Activated naive CD8-positive, alpha-beta T cell treated with anti-CD3 and anti-CD28 coated beads, Interleukin-2, amount 50 U/mL, for 24 hours (primary cell): ENCODE measurements at places on chromosomes 5 and 9.
A peak's percentile ranks its signal among the peaks of the same experiment; 100 is the strongest.

DNA sequence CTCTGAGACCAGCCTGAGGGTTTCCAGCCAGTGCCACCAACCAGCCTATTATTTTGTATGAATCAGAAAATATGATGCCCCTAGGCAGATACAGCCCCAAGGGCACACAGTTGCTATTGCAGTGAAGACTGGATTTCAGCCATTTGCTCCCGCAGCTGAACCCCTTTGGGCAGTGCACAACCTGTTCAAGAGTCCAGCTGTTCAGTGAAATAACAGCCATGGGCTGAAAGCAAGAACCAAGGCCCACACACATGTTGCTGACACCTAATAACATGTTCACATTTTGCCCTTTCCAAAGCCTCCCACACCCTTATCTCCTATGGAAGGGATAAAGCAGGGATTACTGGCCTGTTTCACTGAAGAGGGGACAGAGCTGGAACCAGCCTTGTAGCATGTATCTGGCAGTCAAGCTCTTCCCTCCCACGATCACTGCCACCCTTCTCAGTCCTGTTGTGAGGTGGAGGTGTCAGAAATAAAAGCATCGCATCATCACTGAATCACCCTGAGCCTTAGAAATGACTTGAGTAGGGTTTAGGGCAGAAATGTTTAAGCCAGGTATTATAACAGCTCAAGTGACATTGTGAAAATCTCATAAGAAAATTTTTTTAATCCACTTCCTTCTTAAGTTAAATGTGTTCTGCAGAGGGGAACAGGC, 137.1 kb upstream of the FSTL4 start:
- DNase-seq = no peak

GRCh38 chr9:880725-881124, 39.2 kb downstream of the DMRT1 start:
- peak; percentile 14 for DNase-seq

DNA sequence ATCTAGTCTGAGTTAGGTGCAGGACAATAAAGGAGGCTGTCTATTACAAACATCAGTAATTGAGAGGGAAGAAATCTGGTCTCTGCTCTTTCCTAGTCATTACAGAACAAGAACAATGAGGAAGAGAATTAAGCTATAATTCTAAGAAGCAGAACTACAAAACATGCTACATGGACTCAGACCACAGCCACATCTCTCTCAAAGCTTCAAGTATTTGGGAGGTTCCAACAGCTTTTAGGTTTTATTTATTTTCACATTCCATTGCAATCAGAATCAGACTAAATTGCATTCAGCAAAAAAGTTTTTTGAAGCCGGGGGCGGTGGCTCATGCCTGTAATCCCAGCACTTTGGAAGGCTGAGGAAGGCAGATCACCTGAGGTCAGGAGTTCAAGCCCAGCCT, 1.1 kb upstream of the GRPEL2 start:
- DNase-seq = no peak

- no peak for DNase-seq
These were observed 139.2 kb upstream of the LHFPL2 start for GRCh38 chr5:78787783-78788182.

DNA sequence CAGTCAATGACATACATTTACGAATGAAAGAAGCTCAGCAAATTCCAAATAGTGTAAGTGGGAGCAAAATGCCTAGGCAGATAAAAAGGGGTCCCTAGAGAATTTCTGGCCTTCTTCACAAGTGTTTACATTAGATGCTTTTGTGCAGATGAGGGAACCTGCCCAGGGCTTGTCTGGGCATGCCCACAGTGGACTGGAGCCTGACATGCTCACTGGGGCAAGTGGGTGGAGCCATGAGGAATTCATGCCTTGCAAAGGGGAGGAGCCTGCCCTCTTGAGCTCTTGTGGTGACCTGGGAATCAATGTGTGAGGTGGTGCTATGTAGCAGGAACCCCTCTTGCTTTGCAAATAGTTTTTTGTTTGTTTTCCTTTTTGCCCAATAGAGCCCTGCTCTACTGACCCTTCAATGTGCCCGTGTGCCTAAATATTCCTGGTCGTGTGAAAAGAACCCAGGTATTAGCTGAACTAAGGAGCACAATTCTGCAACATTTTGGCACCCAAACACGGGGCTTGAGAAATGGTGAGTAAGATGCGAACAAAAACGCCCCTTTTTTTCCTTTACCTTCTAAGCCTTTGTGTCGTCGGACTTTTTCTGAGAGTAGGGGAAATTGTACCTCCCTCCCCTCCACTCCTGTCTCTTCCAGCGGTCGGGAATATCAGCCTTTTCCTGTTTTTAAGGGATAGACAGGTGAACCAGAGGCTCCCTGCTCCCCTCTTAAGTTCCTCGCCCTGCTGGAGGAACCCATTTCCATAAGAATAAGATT, 433.8 kb upstream of the CDH9 start:
- no peak for DNase-seq

DNA sequence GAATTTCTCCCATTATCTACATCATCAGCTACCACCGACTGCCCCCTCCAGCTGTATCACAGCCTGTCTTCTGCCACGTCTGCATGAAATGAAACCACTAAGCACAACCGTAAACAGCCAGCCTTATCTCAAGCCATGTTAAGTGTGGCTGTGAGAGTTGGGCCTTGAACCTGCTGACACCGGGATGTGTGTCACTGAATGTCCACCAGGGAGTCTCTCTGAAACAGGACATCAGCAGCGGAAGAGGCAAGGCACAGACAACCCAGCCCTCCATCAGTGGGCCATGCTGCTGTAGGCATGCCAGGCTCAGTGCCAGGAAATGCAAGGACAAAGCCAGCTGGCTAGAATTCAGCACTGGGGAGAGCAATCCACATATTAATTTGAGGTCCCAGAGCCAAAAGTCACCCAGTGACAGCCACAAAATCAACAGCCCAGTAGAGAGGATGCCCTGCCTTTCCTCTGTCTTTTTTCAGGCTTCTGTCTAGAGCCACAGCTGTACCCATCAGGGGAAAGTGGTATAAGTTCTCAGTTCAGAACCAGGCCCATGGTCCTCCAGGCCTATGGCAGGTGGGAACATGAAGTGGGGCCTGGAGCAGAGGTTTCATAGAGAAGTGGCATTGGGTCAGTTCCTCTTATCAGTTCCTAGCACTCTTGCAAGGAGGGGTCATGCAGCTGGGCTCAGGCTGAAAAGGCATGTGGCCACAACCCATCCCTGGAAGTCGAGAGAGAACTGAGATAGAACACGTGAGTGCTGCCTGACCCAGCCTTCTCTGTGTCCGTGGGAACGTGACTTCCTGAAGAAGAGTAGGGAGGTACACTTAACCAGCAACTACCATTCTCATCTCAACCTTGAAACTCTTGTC, 199.4 kb downstream of the ESM1 start:
- DNase-seq = no peak

- DNase-seq = no peak
These were observed 7.9 kb downstream of the OR13J1 start for GRCh38 chr9:35862328-35862727.

DNA sequence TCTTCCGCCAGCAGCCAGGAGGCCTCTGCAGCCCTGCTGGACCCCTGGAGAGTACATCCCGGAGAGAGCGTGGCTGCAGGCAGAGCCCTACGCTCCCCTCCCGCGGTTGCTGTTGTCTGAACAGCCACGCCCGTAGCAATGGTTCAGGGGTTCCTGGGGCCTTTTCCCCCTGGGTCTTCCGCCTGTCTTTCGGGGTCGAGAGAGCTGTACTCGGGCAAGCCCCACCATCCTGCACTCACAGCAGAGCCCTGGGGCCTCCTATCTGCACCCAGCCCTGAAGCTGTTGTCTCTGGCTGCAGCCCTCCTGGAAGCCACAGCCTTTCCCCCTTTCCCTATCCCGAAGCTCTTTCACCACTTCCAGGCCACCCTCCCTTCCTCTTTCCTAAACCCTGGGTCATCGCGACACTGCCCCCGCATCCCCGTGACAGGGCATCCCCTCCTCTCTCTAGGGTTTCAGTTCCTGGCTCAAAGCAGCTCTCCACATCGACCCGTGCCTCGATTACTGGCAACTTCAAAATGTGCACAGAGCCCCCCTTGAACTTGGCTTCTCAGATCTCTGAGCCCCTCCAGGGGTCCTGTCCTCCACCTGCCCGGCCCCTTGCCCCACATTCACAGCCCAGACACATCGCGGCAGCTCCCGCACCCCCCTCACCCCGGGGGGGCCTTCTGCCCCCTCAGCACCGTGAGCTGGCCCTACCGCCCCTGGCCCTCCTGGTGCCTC, 43.9 kb upstream of the CEP72 start:
- no peak for DNase-seq

DNA sequence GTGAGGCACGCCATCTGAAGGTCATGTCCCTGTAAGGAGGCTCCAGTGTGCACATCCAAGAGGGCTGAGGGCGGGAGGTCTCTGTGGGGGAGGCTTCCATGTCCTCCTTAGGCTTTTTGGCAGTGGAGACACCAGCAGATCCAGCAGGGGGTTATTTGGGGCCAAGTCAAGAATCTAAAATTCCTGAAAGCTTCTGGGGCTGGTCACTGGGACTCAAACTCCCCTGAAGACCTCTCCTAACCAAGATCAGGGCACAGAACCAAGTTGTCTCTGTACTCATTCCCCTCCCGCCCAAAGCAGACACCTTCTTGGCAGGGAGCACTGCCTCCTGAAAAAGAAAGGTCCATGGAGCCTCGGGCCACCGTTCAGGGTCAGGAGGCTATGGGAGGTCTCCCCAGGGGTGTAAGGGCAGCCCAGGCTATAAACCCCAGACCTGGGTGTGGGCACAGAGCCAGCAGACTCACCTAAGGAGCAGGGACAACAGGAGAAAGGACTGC, 127.4 kb upstream of the ADRA1B start:
- DNase-seq = no peak

DNA sequence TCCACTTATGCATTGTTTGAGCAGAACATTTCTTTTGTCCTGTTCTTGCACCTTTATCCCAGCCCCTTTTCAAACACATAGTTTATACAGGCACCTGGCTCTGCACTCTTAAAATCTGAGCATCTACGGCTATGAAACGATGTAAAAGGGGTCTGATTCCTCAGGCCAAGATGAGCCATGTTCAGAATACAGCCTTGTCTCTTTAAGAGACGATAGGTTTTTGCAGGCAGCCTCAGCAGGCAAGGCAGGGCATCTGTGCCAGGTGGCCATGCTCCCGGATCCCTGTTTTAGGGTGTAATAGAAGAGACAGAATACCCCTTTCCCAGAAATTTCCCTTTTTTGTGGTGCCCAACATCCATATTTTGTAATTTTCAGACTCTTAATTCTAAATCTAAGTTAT, 89.1 kb upstream of the NFIB start:
- no peak for DNase-seq

DNA sequence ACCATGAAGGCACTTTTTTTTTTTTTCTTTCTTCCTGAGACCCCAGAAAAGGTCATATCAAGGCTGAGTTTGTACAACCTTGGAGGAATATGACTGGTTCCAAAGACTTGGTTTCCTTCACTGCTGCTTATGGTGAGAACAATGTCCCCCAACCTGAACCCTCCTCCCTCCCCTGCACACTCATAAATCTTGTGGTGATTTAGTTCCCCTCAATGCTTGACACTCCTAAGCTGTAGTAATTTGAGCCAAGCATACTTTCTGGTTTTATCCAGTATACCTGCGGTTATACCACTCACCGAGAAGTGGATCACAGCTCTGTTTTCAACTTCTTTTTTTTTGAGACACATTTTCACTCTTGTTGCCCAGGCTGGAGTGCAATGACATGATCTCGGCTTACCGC, 149.9 kb upstream of the KLF4 start:
- no peak for DNase-seq

- DNase-seq = no peak
These were observed 95.9 kb upstream of the COL5A1 start for GRCh38 chr9:134545543-134546245.

DNA sequence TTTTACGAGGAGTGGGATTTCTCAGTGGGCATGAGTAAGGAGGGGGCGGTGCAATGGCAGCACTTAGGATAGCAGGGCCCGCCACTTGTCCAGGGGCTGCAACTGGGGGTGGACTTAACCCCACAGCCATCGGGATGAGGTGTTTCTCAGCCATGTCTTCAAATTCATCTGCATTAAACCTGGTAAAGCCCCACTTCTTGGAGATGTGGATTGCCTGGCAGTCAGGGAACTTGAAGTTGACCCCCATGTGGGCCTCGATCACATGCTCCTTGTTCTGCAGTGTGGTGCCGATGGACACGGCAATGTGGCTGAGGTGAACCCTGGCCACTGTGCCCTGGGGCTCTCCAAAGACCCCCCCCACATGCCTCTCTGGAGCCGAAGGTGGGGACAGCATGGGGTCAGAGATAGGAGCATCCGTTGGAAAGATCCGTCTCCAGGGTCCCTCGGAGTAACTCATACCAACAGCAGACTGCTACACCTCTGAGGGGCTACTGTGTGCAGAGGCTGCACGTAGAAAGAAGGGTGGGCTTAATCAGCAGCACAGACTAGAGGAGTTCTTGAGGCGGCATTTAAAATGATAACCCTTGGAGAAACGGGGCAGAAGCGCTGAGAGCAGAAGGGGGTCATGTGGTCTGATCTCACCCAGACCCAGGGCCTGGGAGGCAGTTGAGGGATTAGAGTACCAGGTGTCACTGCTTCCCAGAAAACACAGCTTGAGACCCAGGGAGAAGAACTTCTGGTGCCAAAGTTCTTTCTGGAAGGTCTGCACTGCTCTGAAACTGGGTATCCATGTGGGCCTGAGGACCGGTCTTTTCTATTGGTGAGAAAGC, 141.4 kb downstream of the MTX3 start:
- no peak for DNase-seq

DNA sequence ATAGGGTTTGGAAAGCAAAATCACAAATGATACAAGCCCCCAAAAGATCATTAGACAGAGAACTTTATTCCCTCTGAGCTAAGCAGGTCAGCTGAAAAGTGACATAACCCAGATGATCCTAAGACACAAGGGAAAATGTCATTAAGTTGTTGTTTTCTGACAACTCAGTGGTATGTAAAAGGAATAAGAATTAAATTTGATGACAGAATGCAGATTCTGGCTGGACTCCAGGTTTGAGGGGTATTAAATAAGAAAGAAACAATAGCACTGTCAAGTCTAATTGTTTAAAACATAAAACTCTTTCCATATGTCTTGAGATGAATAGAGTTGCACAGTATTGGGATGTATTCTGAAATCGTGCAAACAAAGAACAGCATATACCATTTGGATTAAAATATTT, 429.9 kb downstream of the CAAP1 start:
- DNase-seq = no peak

- DNase-seq = no peak
These were observed 7.3 kb downstream of the SH3RF2 start for GRCh38 chr5:145943674-145944121.

GRCh38 chr5:32852976-32853375, 141.9 kb downstream of the NPR3 start:
- no peak for DNase-seq

- no peak for DNase-seq
These were observed 106.0 kb upstream of the MTAP start for GRCh38 chr9:21696411-21696871.

- no peak for DNase-seq
These were observed 56.0 kb downstream of the SLC1A3 start for GRCh38 chr5:36662291-36662851.
